SW480 (cell line): ENCODE measurements at places on chromosomes 16 and 17.

DNA sequence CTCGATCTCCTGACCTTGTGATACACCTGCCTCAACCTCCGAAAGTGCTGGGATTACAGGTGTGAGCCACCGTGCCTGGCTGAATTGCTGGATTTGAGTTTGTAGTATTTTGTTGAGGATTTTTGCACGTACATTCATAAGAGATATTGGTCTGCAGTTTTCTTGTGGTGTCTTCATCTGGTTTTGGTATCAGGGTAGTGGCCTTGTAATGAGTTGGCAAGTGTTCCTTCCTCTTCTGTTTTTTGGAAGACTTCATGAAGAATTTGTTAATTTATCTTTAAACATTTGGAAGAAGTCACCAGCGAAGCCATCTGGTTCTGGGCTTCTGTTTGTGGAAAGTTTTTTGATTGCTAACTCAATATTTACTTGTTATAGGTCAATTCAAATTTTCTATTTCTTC lies 26.9 kb downstream of the SPNS3 start:
- DNase-seq: no peak

GRCh38 chr17:12953156-12953555 lies 64.7 kb downstream of the ELAC2 start:
- no peak for DNase-seq

- DNase-seq: no peak
Measured at GRCh38 chr16:4752351-4753100, 14.4 kb downstream of the ZNF500 start.

GRCh38 chr16:53356478-53357207 lies 77.6 kb upstream of the RBL2 start:
- DNase-seq: no peak

GRCh38 chr16:67862623-67863583 lies 9.9 kb upstream of the EDC4 start:
- no peak for DNase-seq

GRCh38 chr17:42135664-42136653 lies 13.4 kb downstream of the HSPB9 start:
- no peak for DNase-seq

GRCh38 chr17:7233701-7234082 lies 625 bp downstream of the DVL2 start:
- DNase-seq: no peak

GRCh38 chr16:20747030-20747816 lies 5.6 kb upstream of the THUMPD1 start:
- DNase-seq: no peak

DNA sequence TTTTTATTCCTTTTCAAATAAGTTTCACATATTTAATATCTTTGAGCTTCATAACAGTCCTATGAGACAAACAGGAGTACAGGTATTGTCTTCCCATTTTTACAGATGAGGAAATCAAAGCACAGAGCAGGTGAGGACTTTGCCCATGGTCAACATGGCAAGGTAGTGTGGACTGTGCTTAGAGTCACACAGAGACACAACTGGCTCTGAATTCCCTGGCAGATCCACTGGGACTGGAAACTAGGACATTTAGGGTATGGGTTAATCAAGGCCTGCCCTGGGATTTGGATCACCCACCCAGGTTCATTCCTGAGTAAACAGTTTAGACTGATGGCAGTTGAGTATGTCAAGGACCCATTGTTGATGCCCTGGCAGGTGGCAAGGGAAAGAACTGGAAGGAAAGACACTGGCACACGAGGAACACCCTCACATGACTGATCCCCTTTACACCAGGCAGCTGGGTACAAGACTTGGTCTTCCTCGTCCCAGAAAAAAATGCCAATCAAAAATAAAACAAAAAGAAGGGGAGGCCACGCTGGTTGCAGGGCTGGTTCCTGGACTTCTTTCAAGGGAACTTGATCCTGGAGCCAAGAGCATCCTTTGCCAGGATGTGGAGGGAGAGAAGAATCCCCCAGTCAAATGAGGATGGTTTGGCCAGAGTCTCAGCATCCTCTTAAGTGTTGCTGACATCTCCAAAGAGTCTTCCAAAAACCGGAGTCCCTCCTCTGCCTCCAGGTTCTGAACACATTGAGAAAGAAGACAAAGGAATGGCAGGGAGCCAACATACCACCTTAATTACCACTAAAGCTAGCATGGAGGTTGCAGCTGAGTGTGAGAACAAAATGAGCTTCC lies 34.9 kb downstream of the CHD9 start:
- DNase-seq: no peak

DNA sequence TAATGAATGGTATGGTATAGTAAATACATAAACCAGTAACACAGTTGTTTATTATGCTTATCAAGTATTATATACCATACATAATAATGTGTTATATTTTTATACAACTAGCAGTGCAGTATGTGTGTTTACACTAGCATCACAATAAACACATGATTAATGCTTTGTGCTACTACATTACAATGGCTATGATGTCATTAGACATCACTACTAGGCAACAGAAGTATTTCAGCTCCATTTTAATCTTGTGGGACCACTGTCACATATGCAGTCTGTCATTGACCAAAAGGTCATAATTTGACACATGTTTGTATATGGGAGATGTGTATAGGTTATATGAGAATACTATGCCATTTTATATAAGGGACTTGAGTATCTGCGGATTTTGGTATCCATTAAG lies 32.7 kb downstream of the TRIM37 start:
- DNase-seq: no peak

DNA sequence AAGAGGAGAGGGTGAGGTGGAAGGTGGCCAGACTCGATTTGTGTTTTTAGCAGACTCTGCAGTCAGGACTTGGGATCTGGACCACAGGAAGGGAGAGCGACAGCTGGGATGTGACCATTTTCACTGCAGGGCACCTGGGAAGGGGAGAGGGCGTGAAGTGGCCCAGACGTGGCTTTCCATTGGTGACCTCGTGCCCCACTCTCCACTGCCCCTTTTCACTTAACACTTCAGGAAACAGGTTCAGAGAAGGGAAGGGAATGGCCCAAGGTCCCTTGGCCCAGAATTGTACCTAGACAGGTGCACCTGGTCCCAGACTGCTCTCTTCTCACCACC lies 22.9 kb upstream of the MPRIP start:
- DNase-seq: no peak

DNA sequence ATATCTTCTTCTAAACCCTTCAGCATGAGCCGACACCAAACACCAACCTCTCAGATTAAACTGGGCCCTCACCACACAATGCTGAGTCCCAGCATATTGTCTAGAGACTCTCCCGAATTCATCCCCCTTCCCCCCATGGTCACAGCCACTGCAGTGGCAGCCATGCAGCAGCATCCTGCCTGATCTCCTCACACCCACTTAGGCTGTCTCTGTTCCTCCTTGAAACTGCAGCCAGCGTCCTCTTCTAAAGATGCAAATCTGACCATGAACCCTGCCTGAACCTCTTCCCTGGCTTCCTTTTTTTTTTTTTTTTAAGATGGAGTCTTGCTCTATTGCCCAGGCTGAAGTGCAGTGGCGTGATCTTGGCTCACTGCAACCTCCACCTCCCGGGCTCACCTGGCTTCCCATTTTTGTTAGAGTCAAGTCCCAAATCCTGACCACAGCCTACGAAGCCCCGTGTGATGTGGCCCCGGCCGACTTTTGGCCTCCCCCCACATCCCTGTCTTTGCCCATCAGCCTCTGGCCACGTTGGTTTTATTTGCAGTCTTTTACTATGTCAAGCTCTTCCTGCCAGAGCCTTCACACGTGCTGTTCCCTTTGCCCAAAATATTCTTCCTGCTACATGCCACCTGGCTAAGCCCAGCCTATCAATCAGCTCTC lies 2.8 kb downstream of the FA2H start:
- DNase-seq: no peak

DNA sequence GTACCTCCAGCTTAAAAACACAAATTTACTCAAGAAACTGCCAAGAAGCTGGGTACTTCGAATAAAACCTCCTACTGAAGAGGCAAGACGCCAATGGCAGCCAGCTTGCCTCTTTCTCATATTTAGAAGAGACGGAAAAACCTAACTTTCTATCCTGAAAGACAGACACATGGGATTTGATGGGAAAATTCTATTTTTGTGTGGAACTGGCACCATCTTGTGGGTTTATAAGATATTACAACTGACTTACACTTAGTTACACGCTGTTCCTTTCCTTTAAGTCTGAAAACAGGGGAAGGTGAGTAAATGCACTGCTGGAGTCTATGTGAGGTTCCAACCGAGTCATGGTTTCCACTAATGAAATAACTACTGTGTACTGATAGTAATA lies 10.3 kb downstream of the ZNF18 start:
- peak; percentile 47 for DNase-seq

DNA sequence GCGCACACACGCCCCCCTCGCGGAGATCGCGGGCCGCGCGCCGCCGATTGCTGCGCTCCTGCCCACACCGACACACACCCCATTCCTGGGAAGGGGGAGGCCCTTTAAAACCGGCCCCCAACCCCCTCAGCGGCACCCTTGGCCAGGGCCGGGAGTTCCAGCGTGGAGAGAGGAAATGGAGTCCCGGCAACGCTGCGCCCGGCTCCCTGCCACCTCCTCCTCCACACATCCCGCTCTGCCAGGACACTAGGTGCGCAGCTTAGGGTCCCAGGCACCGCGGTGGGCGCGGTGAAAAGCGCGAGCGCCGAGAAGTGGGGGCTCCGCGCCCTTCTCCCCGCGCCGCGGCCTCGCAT lies 397 bp downstream of the CDC42EP4 start:
- no peak for DNase-seq

GRCh38 chr16:51968749-51969148 lies 578.2 kb downstream of the TOX3 start:
- no peak for DNase-seq

GRCh38 chr16:28917095-28917494 lies 7.9 kb downstream of the RABEP2 start:
- no peak for DNase-seq

GRCh38 chr17:32798938-32799337 lies 78.0 kb downstream of the MYO1D start:
- no peak for DNase-seq

- DNase-seq: no peak
Measured at GRCh38 chr17:83078378-83079351, 744 bp upstream of the METRNL start.

GRCh38 chr17:48179071-48179945 lies 71.7 kb downstream of the SNX11 start:
- DNase-seq: no peak

- DNase-seq: no peak
Measured at GRCh38 chr16:25013751-25014499, 1.2 kb downstream of the ARHGAP17 start.

DNA sequence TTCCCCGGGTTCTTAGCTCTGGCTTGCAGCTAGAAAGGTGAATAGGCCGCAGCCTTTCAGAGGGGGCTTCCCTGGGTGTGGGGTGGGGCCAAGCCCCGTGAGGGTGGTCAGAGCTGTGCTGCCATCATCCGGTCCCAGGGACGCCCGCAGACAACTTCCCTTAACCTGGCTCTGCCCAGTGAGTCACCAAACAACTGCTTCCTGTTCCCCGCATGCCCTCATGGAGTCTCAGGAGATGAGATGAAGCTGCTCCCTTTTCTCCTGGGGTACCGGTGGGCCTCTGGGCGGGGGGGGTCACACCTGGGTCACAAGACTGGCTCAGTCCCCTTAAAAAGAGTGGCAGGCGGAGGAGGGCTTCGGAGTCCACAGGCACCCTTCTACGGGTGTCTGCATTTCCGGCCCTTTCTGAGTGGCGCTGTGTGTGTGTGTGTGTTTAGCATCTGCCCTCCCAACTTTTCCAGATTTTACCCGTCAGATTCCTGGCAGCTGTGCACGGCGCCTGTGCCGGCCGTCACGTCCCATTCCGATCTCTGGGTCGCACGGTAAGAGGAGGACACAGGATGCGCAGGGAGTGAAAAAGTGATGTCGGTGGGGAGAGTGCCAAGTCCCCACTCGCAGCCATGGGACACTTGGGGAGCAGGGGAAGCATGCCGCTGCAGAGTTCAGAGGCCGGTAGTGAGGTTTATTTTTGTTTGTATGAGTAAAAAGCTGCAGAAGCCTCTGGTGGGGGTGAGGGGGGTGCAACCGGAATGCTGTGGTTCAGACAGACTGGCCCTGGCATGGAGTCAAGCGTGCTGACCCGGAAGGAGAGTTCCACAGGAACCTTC lies 16.8 kb downstream of the HIC1 start:
- DNase-seq: no peak

GRCh38 chr17:81403671-81404534 lies 8.6 kb downstream of the BAHCC1 start:
- peak; percentile 59 for DNase-seq

DNA sequence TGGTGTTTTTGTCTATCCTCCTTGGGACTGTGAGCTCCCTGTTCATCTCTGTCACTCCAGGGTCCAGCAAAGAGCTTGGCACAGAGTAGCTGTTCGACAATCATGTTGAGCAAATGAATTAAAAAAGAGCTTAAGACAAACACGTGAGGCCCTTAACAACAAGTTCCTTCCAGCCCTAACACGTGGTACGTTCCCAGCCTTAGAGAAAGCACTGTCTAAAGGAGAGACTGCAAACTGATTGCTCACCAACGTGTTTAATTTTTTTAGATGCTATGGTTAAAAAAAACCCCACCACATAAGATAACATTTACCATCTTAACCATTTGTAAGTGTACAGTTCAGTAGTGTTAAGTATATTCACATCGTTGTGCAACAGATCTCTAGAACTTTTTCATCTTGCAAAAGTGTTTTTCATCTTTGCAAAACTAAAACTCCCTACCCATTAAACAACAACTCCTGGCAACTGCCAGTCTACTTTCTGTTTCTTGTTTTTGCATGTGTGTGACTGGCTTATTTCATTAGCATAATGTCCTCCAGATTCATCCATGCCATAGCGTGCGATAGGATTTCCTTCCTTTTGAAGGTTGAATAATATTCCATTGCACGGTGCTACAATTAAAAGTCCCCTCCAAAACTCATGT lies 28.2 kb downstream of the LAT start:
- no peak for DNase-seq

DNA sequence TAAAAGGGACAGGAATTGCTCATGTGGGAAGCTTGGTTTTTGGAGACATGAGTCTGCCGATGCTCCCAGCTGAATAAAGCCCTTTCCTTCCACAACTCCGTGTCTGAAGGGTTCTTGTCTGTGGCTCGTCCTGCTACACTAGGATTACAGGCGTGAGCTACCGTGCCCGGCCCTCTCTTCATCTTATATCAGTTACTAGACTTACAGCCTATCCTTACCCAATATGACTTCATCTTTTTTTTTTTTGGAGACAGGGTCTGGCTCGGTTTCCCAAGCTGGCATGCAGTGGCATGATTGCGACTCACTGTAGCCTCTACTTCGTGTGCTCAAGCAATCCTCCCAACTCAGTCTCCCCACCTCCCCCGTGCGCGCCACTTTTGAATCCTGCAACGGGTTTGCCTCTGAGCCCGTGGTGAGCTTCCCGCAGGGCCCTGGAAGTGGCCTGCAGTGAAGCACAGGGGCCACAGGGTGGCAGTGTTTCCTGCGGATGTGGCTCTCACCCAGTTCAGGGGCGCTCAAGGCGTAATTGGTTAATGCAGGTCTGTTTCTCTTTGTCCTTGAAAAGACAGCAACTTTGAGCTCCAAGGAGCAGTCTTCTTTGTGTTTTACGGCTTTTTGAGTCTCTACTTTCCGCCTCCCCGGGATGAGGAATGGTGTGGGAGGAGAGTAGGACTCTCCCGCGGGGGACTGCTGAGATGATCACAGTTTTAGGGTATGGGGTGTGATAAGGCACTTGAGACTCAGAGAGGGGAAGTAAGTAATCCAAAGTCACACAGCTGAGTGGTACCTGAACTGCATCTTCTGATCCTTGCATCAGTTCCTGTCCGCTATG lies 22.7 kb upstream of the GPRC5B start:
- DNase-seq: peak; percentile 54

- DNase-seq: peak; percentile 59
Measured at GRCh38 chr17:35947156-35947585, 3.7 kb upstream of the LYZL6 start.

- DNase-seq: peak; percentile 99
Measured at GRCh38 chr17:16286009-16286946, 67.0 kb downstream of the CENPV start.

GRCh38 chr17:17681744-17682292 lies 560 bp downstream of the RAI1 start:
- DNase-seq: no peak
